Activated CD8-positive, alpha-beta T cell treated with anti-CD3 and anti-CD28 coated beads for 36 hours (primary cell): ENCODE measurements at places on chromosomes 11 and 22.

DNA sequence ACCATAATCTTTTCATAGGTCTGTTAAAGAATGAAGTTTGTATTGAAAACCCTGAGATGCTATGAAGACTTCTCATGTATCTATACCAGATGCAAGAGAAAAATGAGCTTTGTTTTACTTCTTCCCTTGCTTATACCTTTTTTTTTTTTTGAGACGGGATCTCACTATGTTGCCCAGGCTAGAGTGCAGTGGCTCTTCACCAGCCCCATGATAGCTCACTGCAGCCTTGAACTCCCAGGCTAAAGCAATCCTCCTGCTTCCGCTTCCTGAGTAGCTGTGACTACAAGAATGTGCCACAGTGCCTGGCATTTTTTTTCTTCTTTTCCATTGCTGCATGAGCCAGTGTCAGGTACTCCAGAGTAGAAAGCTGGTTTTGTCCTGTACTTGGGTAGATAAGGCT lies 10.8 kb downstream of the CEP295 start:
- DNase-seq = no peak

- DNase-seq = no peak
These were observed 41.6 kb downstream of the PRCP start for GRCh38 chr11:82858556-82859091.

DNA sequence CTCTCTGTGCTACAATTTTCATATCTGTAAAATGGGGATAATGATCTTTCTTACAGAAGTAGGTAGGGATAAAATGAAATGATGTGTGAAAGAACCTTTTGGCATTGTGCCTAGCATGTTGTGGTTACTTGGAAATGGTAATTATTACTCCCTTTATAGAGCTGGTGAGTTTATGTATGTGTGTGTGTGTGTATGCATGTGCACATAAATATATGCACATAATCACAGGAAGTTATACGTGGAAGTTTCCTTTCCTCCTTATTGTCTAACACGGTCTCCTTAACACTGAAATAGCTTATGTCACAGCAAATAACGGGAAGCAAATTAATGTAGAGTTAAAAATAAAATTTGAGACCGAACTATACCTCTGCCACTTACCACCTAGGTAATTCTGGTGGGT lies 163.7 kb upstream of the ZBED5 start:
- DNase-seq = no peak

- DNase-seq = no peak
These were observed 3.7 kb upstream of the DBX1 start for GRCh38 chr11:20163783-20164481.

DNA sequence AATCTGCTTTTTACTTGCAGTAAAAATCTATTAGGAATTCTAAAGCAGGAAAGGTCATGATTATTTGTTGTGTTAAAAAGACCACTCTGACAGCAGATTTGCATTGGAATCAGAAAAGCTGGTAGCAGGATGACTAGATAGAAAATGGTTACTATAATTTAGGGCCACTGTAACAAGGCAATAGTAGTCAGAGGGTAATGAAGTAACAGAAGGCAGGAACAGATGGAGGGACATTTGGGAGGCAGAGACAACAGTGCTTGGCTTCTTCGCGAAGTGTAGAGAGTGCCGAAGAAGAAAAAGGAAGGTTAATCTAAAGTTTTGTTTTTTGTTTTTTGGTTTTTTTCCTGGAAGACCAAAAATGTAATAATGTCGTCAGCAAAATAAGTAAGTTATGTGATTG lies 129.8 kb upstream of the SLC5A12 start:
- DNase-seq = no peak

DNA sequence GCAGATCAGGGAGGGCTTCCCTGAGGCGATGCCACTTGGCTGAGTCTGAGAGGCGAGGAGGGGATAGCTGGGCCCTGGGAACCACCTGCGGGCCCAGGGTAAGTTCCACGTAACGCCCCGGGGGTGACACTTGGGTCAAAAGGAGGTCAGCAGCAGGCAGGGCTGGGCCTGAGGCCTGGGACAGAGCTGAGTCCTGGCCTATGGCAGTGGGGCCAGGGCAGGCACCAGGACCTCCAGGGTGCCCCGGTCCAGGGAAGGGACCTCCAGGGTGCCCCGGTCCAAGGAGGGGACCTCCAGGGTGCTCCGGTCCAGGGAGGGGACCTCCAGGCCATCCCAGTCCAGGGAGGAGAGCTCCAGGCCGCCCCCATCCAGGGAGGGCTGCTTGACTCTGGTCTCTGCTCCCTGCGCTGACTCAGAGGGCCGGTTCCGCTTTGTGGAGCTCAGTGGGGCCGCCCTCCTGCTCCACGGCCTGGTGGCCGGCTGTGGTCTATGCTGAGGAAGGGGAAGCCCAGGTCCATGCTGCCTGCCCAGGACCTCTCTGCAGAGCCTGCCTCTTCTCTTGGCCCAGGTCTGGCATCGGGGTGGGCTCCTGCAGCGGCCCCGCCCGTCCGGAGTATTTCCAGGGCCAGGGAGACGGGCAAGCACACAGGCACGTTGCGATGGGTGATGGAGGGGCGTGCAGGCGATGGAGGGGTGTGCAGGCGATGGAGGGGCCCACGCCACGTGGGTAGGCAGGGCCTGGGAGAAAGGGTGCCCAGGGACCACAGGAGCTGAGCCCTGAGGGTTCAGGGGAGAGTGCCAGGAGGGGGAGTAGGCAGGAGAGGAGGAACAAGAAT lies 19.5 kb upstream of the WNT7B start:
- peak; percentile 1 for DNase-seq

GRCh38 chr22:28425211-28425610 lies 254.4 kb downstream of the TTC28 start:
- no peak for DNase-seq

DNA sequence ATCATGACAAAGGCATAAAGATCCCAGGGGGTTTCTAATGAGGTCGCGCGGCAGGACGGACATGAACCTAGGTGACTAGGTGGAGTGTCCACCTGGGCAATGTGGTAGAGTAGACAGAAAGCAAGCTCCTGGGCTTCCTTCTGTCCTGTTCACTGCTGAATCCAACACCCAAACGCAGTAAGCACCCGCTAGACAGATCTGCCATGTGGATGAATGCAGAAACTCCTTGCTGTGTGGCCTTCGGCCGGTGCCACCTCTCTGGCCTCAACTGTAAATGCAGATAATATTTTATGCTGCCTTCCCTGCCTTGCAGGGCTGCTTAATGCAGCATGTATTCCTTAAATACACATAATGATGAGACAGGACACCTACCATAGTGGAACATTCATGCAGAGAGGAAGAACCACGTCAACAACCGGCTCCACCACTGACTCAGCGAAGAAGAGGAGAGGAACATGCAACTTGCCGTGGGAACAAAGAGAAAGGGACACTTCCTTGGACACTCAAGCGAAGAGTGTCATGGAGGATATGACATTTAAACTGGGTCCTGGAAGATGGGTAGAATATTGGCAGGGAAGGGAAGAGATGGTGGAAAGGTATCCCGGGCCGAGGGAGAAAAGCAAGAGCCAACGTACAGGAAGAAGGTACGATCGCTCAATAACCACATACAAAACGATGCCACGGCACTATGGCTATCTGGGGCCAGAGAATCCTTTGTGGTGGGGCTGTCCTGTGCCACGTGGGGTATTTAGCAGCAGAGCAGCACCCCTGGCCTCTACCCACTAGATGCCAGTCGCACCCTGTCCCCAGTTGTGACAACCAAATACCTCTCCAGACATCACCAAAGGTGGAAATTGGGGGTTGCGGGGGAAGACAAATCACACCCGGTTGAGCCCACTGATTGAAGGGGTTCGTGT lies 30.8 kb downstream of the MYH9 start:
- peak; percentile 77 for DNase-seq

DNA sequence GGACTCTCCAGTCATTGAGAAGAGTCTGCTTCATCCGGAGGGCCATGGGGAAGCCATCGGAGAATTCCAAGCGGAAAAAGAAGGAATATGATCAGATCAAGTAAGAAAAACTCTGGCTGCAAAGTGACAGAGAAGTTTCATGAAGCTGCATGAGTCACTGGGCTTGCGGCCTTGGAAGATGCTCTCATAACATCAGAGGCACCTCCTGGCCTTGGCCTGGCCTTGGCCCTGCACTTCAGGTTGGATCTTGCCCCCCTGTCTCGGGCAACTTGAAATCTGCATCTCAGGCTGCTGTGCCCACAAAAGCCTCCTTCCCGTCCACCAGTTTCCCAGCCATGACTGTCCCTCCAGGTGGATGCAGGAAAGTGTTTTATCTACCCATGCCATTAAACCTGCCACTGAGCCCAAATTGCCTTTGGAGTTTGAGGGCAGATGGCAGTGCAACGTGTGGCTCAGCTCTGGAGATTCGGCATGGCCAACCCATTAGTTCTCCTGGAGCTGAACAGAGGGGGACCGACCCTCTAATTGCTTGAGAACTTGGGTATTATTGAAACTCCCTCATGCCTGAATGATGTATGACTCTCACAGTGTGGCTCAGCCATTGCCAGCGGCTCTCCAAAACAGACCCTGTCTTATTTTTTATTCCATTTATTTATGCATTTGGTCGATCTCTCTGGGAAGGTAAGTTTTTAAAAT lies 66.7 kb downstream of the SEZ6L start:
- DNase-seq = no peak

DNA sequence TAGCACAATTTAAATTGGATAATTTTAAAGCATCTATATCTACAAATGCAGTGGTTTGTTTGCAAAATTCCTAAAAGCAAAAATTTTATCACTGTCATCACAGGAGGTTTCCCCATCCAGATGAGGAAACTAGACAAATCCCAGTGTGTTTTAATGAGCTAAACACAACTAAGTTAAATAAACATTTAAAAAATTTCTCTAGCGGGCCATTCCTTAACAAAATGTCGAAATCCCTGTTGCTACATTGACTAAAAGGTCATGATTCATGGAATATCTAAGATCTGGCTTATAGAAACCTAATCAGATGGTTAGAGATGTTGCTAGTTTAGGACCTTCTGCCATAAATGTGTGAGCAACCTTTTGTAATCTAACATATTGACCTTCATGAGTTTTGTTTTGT lies 107.3 kb upstream of the BDNF start:
- no peak for DNase-seq

DNA sequence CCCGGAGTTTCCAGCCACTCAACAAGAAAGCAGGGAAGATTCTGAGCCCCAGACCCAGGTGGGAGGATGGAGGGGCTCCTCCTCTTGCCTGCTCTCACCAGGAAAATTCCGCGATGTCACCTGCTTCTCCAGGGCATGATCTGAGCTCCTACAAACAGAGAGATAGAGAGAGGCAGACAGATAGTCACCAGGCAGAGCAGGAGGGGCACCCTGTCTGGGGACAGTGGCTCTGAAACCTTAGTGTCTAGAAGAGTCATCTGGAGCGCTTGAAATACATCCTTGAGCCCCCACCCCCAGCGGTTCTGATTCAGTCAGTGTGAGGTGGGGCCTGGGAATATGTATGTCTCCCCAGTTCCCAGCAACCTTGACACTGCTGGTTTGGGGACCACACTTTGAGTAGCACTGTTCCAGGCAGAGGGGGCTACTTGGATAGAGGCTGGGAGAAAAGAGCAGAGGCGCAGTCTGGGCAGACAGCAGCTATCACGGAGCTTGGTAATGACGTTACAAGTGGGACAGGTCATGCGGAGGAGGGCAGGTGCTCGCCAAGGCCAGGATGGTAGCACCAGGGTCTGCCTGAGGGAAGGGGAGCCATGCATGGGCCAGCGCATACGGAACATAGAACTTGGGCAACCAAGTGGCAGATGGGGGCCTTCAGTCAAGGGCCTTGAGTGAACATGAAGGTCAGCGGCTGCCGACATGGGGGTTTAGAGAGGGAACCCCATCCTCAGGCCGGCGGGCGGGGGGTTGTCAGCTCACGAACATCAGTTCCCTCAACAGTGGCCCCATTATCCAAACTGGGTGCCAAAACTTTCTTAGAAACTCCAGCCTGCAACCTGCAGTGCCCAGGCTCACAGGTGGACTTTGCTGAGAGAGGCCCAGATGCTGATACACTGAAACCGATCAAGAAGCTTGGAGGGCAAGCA lies 60.9 kb upstream of the MYEOV start:
- no peak for DNase-seq

DNA sequence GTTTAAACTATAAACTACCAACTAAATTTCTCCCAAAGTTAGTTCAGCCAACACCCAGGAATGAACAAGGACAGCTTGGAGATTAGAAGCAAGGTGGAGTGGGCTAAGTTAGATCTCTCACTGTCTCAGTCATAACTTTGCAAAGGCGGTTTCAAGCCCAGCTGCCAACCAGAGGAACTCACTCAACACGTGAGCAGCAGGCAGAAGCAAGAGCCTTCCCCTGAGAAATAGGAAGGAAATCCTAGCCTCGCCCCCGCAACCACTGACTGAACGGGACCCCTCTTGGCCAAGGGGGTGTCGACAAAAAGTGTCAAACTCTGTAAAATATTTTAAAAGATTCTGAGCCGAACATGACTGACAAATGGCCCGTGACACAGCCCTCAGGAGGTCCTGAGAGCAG lies 4.4 kb upstream of the KRTAP5-9 start:
- DNase-seq = peak; percentile 41

DNA sequence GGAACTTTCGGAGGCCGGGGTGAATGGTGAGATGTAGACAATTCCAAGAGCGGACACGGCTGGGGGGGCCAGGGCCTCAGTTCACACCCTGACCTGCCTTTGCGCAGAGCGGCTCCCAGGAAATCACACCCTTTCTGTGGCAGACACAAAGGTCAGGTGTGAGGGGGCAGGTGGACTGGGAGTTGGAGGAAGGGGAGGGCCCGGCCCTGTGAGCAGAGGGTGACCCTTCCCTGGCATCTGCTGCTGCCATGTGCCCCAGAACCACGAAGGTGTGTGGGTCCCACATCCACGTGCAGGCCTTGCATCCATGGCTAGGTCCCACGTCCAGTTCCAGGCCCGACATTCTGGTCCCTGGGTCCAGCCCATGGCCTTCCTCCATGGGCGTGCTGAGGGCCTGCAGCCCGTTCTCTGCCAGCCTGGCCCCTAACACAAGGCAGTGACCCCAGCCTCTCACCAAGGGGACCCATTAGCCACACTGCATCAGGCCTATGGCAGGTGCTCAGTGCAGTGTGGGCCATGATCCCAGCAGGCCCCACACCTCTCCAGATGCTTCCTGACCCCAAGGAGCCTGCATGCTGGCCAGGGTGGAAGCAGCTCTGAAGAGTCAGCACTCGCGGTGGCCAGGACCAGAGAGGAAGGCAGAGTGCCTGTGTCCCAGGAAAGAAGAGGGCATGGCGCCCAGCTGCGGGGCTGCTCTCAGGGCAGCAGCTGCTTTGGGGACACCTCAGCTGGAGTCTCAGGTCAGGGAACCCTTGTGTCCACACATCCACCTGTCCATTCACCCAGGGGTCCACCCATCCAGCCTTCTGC lies 18.9 kb upstream of the PIM3 start:
- no peak for DNase-seq

DNA sequence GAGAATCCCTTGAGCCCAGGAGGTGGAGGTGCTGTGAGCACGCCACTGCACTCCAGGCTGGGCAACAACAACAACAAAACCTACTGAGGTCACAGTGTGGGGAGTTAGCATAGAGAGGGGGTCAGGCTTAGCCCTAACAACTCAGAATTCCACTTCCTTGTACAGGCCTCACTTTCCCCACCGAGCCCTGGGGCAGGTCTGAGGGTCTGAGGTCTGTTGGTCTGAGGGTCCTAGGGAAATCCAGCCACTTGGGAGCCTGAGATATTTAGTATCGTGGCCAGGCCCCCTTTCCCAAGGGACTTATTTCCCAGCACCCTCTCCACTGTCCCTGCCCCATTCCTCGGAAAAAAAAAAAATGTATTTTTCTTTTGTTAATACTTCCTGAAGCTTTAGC lies 34.8 kb upstream of the HORMAD2 start:
- no peak for DNase-seq
